ENCODE measurements at places on chromosomes 12 and 14. TPM values are rescaled to one million over a fixed set of nuclear protein-coding genes. Genes with fewer than 3 reads are reported as not detected.

DNA sequence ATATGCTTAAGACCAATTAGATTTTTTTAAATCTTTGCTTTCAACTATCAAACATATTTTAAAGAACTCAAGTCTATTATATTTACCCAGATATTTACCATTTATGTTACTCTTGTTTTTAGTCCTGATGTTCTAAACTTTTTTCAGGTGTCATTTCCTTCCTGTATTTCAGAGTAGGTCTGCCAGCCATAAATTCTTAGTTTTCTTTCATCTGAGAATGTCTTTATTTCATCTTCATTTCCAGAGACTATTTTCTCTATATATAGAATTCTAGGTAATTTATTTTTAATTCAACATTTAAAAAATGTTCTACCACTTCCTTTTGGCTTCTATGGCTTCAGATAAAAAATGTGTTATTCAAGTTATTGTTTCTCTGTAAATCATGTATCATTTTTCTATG is 218.2 kb upstream of the AMIGO2 start:
- DNase-seq = no peak

The TSHR gene
- total RNA-seq = not detected

The B4GALNT3 gene
- under 0.01 TPM for total RNA-seq

The GNS gene
- total RNA-seq = 33.1 TPM

- DNase-seq = no peak
These were observed 396 bp downstream of the FERMT2 start for GRCh38 chr14:52950410-52950897.

The FAM216A gene
- total RNA-seq = 39.9 TPM

GRCh38 chr14:76918256-76918781 is 92.1 kb downstream of the LRRC74A start:
- no peak for DNase-seq

- no peak for DNase-seq
These were observed 400 bp downstream of the LRP1 start for GRCh38 chr12:57128519-57129247.

DNA sequence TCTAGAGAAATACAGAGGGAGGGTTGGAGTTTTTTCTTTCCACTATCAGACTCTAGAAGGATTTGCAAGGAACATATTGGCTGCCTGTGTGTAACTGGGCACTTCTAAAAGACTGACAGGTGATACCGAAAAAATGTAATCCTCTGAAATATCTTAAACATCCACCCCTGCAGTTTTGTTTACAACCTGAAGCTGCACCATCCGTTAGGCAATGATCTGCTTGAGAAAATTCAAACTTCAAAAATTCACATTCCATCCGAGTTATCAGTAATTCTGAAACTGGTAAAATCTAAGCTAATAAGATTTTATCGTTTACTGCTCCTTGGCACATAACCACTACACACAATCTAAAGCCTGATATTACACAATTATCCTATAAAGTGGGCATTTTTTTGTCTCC is 528.6 kb downstream of the FUT8 start:
- DNase-seq = no peak

GRCh38 chr14:80477388-80478160 is 266.3 kb upstream of the DIO2 start:
- DNase-seq = no peak

DNA sequence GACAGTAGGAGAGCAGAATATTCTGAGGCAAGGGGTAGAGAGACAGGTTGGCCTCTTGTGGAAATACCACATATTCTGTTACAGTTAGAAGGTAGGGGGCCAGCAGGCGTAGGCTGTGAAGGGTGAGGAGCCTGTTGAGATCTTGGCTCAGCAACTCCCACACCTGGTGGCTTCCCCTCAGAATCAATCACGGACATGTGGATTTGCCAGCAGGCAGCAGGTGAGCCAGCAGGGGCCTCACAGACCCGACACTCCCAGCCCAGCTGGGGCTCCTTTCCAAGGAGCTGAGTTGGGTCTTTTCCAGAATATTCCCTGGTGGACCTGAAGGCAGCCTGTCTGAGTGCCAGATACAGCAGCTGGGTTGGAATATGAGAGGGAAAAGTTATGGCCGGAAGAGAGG is 150.0 kb upstream of the CRY1 start:
- DNase-seq = no peak

The ASCL1 gene
- total RNA-seq = not detected

The EML1 gene
- total RNA-seq = under 0.01 TPM

DNA sequence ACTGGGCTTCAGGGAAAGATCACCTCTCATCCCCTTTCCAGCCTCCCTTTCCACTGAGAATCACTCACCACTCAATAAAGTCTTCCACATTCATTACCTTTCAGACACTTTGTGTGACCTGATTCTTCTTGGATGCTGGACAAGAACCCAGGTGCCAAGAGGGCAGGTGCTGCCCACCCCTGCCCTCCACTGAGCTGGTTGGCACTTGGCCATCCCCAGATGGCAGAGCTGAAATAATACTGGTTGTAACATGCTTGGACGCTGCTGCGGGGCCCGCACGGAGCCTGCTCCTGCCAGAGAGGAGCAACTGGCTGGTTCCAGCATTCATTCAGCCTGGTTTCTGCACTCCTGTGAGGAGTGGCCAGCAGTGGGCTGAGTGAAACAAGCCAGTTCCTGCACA is 386.7 kb upstream of the CCDC196 start:
- no peak for DNase-seq

The TGM1 gene
- total RNA-seq = 1.1 TPM

- DNase-seq = no peak
These were observed 75.4 kb downstream of the TAOK3 start for GRCh38 chr12:118297284-118297683.

- no peak for DNase-seq
These were observed 38.3 kb downstream of the MEG3 start for GRCh38 chr14:100864206-100864605.

DNA sequence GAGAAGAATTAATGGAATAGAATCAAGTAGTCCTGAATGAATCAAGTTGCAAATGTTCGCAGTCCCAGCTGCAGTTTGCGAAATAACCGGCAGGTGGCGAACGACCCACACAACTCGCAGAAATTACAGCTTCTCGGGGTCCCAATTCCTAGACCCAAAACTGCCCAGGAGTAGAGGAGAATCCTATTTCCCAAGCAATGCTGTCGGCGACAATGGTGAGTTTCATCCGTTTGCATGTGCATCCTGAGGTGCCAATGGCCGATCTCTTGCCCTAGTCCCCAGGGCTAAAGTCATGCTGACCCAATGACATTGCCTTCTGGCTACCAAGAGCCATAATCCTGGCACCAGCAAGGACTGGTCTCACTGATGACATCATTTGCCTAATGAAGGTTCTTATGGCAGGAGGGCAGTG is 8.5 kb upstream of the ASCL1 start:
- DNase-seq = peak; percentile 59

DNA sequence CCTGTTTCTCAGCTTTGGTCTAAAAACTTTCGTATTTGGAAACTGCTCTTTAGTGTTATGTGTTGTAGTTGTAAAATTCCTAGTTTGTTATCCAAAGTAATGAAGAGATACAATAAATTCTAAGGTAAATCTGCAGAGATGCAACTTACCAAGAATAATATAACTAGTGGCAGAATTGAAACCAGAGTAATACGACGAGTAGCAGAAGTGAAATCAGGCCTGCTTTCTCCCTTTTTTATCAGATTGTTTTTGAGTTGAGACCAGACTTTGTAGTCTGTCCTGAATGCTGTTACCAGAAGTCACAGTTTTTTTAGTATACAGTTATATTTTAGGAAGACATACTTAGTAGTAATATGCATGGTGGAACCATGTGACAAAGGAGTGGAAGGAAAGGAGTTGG is 12.5 kb downstream of the PAPOLA start:
- DNase-seq = no peak

The TBK1 gene
- 6.5 TPM for total RNA-seq

- DNase-seq = no peak
These were observed 112.3 kb downstream of the PAPOLA start for GRCh38 chr14:96614481-96614881.

DNA sequence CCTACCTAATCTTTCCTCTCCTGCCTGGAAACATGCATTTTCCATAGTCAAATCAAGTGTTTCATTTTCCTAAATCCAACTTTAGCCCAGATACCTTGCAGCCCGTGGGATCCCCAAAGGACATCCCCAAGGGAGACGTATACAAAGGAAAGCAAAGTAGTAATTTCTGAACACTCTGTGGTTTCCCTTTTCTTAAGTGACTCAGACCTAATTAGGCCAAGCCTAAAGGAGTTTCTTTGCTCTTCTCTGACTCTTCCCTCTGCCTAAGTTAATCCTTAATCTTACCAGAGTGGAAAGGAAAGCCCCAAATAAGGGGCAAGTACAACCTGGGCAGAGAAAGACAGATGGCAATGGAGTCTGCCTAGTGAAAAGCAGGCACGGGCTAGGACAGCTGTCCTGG is 250.3 kb downstream of the SPTSSA start:
- no peak for DNase-seq

The NAB2 gene
- total RNA-seq = 21.0 TPM

DNA sequence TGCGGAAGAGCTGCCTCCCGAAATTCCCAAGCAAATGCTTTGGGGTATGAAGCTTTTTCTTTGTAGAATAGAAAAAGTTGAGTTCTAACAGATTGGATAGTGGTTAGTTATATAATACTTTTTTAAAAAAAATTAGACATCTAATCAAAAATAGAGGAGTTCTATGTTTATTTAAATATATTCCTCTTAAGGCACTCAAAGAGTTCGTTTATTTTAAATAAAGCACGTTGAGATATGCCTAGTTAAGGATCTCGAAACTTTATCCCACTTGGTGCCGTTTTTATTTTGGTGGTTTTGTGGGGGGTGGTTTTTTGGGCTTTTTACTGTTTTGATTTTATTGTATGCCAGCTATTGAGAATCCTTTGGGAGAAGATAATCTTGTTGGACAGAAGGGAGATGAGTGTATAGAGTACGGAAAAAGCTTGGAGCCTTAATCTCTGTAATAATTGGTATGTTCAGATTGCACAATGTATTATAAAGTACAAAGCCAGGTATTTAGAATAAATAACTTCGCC is 10.7 kb upstream of the SNAPC1 start:
- no peak for DNase-seq

- no peak for DNase-seq
These were observed 636.1 kb downstream of the KCNH5 start for GRCh38 chr14:62409169-62409568.

- no peak for DNase-seq
These were observed 234.2 kb upstream of the RGS6 start for GRCh38 chr14:71698027-71698426.

GRCh38 chr12:84157170-84157569 is 755.4 kb downstream of the SLC6A15 start:
- no peak for DNase-seq

All from hematopoietic multipotent progenitor cell (in vitro differentiated cells).